ENCODE measurements at places on chromosomes 11 and 22. TPM values are rescaled to one million over a fixed set of nuclear protein-coding genes. Genes with fewer than 3 reads are reported as not detected.

C22orf42 gene
- total RNA-seq, result not detected

MS4A15 gene
- not detected for total RNA-seq

DEUP1 gene
- total RNA-seq, result not detected

CHEK1 gene
- 24.7 TPM for total RNA-seq

CWF19L2 gene
- total RNA-seq, result 7.2 TPM

SNU13 gene
- 111 TPM for total RNA-seq

LAYN gene
- 7.6 TPM for total RNA-seq

CATSPER1 gene
- total RNA-seq, result not detected

UCP3 gene
- under 0.01 TPM for total RNA-seq

BARX2 gene
- not detected for total RNA-seq

CABP4 gene
- not detected for total RNA-seq

LPXN gene
- 13.3 TPM for total RNA-seq

SAA1 gene
- total RNA-seq, result not detected

GALNT18 gene
- 70.9 TPM for total RNA-seq

MGAT3 gene
- total RNA-seq, result not detected
